Left renal cortex interstitium (tissue), 4 donors: ENCODE measurements at places on chromosomes 3 and 15. TPM values are rescaled to one million over a fixed set of nuclear protein-coding genes. Genes with fewer than 3 reads are reported as not detected.

Gene FAM81A
- polyA plus RNA-seq = 18.6 TPM

Gene DPPA4
- 6.4 TPM for polyA plus RNA-seq

Gene DPPA2
- polyA plus RNA-seq = 1.3 TPM

Gene GMPS
- polyA plus RNA-seq = 60.0 TPM

Gene MEX3B
- polyA plus RNA-seq = 22.5 TPM

Gene CCR3
- polyA plus RNA-seq = 0.08 TPM

Gene GAP43
- polyA plus RNA-seq = 0.73 TPM

Gene SERPINI1
- 39.6 TPM for polyA plus RNA-seq

GRCh38 chr15:65690778-65691177, 69.0 kb downstream of the SLC24A1 start:
- DNase-seq = no peak

GRCh38 chr3:190848870-190849269, 13.6 kb downstream of the GMNC start:
- no peak for DNase-seq

GRCh38 chr3:105899516-105899915, 30.7 kb upstream of the CBLB start:
- no peak for DNase-seq

- DNase-seq = no peak
Observed at GRCh38 chr3:53595660-53596059, 101.2 kb downstream of the CACNA1D start.

DNA sequence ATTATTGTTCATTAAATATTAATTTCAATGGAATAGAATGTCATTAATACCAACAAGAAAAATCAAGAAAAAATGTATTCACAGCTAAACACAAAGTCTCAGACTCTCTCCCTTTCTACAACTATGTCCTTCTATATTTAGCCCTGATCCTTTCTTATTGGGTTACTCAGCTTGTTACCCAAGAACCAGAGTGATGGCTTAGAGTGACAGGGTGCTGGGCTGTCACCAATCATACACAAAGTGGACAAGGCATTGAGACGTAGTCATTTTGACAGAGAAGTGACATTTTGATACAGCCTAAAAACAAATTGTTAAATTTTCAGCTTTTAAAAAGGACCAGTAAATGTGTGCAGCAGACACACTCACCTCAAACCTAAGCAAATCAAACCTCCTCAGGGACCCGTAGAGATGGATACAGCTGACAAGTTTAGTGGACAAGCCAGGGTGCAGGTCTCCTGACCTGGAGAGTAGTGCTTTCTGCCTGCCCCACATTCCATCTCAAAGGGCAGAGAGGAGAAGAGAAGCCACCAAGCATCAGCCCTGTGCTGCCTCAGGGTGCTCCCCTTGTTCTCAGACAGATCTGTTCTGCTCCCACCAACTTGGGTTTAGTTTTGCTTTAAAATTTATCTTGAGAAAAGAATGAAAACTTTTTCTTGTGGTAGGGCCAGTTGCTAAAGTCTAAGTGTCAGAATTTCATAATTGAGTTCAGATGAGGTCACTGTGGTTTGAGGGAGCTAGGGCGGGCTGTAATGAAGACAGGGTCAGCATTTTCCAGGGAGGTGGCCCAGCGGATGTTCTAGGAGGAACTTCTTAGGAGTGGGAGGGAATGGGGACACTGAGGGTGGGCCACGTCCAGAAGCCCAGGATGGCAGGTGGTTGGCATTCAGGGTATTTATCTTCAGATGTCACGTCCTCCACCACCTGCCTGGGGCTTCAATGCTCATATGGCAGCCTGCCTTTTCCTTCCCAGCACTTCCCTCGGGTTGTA, 136.5 kb upstream of the TBL1XR1 start:
- DNase-seq = no peak

DNA sequence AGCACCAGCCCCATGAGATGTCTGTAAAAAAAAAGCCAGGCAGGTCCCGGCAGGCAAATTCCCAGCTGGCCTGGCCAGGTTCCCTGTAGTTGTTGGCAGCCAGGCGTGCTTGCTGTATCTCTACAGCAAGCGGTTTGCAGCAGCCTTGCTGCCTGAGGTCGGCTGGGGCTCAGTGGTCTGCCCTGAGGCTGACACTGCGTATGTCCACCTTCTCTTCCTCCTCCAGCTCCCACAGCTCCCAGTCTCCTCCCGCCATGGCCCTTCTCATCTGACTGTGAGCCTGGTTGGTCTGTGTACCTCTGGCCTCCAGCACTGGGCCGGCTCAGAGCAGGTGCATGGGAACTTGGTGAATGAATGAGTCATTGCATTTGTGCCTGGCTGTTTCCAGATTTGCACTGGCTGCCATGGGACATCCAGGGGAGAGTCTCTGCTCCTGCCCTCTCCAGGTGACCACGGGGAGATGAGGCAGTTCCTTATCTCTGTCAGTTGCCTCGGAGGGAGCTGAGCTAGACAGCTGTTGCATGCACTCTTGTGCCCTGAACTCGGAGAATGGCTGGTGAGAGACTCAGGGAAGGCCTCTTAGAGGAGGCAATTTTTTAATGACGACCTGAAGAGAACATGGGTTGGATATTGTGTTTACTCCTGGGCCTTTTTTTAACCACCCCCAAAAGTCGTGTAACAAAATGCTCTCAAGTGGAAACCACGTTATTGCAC, 43.0 kb downstream of the SPSB4 start:
- no peak for DNase-seq

DNA sequence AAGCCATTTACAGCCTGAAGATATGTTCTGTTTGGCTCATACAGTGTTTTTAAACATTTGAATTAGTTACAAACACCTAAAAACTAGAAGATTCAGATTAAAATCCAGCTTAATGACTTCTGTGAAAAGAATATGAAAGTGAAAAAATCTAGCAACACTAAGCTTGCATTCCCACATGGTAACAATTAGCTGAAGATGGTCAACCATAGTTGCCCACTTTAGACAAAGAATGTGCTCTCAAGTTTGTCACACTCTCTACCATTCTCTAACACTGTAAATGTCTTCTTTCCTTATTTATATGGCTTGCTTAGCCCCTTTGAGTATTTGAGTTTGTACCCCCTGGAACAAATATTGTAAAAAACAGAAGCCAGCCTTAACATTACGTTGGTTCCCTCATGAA, 32.7 kb downstream of the HDGFL3 start:
- no peak for DNase-seq

DNA sequence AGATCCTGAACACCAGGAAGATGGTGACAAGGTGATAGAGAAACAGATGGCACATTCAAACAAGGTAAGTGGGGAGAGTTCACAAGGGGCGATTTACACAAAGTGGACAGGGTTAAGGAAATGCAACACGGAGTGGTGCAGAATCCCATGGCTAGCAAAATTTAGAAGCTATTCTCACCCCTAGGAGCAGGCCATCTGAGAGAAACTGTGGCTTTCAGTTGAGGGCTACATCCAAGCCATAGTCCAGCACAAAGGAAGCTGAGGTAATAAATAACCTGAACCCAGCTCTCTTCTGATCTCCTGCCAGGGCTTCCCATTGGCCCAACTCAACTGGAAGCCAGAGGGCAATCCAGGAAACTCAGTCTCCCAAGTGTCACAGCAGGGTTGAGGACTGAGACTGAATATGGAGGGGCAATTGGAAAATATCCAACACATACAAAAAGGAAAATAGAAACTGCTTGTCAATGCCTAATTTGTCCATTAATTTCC, 1.2 kb upstream of the ZNF445 start:
- no peak for DNase-seq

GRCh38 chr3:118097660-118098059, 937.0 kb downstream of the IGSF11 start:
- DNase-seq = no peak

DNA sequence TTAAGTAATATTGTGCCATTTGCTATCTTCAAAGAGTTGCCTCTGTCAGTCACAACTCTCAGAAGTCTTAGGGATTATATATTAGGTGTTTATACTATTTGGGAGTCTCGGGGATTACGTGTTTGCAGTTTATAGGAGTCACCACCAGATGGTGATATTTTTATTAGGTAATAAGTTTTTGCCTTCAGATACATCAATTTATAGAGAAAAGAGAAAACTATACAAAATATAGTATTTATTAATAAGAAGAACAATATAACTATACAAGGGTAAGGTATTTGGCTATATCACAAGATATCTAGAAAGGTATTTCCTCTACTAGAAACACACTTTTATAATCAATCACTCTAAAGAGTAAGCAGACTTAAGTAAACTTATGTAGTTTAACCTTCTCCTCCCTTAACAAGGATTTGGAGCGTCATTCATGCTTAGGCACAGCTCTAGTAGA, 10.7 kb upstream of the DHX36 start:
- DNase-seq = no peak

DNA sequence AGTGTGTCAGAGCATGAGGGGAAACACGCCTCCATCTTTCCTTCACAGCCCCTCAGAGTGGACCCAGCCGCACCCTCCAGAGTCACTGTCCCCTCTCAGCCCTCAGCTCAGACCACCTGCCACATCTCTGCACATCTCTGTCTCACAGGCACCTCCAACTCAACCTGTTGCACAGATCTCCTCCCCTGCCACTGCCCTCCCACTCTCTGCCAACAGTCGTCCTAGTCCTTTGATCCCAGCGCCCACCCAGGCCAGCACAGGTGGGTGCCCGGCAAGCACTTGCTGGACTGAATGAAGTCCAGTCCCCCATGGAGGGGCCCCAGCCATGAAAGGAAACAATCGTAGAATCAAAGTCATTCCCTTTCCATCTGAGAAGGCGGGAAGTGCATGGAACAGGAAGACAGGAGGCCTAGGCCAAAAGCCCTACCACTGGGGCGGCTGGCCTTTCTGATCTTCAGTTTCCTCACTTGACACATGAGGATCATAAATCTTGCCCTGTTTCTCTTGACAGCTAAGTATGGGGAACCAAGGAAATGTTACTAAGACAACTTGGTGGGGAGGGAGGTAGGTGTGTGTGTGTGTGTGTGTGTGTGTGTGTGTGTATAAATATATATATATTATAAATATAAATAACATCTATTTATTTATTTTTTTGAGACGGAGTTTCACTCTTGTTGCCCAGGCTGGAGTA, 28.1 kb downstream of the HCN4 start:
- no peak for DNase-seq
